Stimulated activated naive CD4-positive, alpha-beta T cell (primary cell): ENCODE measurements at places on chromosomes 3 and 15.

DNA sequence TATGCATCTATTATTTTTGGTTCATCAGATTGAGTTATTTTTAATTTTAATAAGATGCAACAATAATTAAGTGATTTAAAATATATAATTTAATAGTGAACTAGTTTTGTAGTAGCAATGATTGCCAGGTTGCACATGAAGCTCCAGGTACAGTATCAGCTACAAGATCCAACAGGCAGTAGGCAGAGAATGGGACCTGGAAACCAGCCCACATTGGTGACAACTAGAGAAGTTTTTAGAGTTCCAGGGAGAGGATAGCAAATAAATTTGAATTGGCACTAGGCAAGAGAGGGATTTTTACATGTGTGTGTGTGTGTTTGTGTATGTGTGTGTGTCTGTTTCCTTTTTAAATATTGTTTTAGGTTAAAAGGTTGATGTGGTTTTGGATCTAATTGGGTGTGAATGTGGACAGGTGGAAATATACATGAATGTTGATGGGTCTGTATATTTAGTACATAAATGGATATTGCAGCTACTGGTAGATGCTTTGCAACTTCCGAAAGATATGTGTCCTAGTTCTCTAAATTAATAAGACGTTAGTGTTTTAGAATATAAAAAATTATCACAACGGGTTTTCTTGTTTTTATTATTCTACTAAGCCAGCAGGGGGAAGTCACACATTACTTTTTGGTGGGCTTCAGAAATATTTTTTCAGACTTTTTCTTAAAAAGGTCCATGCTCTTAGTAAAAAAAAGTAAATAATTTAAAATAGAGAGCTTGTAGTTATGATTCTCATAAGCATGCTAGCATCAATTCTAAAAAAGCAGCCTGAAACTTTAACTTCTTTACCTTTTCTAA is 110.1 kb upstream of the GBE1 start:
- DNase-seq: no peak

- no peak for DNase-seq
Observed at GRCh38 chr3:142976621-142977398, 13.3 kb upstream of the PAQR9 start.

GRCh38 chr15:83943849-83944404 is 290.0 kb downstream of the ADAMTSL3 start:
- DNase-seq: no peak

GRCh38 chr3:65778968-65779367 is 259.8 kb downstream of the MAGI1 start:
- DNase-seq: no peak

- no peak for DNase-seq
Observed at GRCh38 chr3:100538339-100538706, 45.9 kb downstream of the TMEM45A start.

DNA sequence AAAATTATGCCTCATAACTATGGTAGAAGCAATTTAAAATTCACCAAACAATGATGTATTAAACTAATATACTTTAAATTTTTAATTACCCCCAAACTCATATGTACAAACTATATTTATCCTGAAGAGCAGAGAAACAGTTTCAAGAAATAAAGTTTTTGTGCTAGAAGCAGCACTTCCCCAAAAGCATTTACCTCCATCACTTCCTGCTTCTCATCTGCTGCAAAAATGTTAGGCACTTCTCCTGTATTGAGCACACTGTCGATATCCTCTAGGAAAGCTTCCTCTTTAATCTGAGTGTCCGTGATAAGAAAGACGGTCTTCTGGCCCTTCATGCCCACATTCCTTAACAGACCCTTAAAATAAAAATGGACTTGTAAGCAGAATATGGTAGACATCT is 101.5 kb upstream of the ASB14 start:
- DNase-seq: no peak
